Right atrium auricular region (tissue), 2 donors: ENCODE measurements at places on chromosomes 12 and 14.

GRCh38 chr12:41552588-41552987, 364.5 kb downstream of the PDZRN4 start:
- H3K27ac ChIP-seq = no peak overlapping the region
- no peaks in the 10 kb centered on the region for H3K4me1 ChIP-seq
- H3K36me3 ChIP-seq = no peaks in the 10 kb centered on the region
- no peak overlapping the region for H3K4me3 ChIP-seq

DNA sequence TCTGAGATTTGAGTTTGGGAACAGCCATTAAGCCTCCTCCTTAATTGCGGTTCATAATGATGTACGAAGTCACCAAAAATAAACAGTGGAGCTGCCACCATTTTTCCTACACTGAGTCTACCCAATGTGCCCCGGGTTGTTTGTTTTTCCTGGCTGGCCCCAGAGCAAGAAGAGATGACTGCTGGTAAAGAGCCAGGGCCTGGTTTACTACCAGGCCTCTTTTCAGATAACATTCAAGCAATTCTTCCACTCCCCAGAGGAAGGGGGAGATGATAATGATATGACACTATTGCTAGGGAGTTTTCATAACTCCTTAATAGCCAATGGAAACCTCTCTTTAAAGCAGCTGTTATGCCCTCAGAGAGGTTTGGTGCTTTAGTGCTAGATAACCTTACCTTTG, 42.3 kb downstream of the BRAP start:
- H3K27ac ChIP-seq = peak overlapping the region; percentile 13
- peaks cover 6% of the 10 kb centered on the region for H3K4me1 ChIP-seq
- DNase-seq = no peak
- H3K4me3 ChIP-seq = no peak overlapping the region

DNA sequence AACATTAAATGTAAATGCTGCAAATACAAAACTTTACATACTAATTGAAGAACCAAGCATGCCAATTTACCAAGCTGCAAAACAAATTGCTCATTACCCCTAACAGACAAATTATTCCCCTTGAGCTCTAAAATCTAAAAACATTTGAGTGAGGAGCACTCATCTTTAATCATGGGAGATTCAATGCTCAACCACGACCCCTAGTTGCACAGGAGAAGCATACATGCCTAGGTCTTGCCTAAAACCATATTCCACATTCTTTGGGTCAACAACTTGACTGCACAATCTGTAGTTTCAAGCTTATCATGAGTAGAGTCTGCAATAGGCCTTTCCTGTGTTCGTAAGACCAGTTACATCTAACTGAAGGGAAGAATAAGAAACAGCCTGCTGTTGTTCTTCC, 69.7 kb downstream of the MGAT4C start:
- no peak overlapping the region for H3K4me3 ChIP-seq
- no peaks in the 10 kb centered on the region for H3K36me3 ChIP-seq
- DNase-seq = no peak
- H3K27ac ChIP-seq = no peak overlapping the region

DNA sequence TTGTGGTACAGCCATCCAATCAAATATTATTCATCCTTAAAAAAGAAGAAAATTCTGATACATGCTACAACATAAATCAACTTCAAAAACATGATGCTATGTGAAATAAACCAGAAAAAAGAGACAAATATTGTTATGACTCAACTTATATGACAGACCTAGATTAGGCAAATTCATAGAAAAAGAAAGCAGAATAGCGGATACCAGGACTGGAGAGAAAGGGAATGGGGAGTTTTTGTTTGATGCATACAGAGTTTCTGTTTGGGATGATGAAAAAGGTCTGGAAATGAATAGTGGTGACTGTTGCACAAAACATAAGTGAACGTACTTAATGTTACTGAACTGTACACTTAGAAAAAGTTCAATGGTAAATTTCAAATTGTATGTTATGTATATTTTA, 82.3 kb downstream of the SPPL3 start:
- no peaks in the 10 kb centered on the region for H3K4me1 ChIP-seq
- DNase-seq = no peak
- no peak overlapping the region for H3K4me3 ChIP-seq
- no peaks in the 10 kb centered on the region for H3K36me3 ChIP-seq

- H3K36me3 ChIP-seq = no peaks in the 10 kb centered on the region
- no peak for DNase-seq
- no peak overlapping the region for H3K27ac ChIP-seq
Observed at GRCh38 chr12:7695237-7695560, 376 bp downstream of the GDF3 start.

DNA sequence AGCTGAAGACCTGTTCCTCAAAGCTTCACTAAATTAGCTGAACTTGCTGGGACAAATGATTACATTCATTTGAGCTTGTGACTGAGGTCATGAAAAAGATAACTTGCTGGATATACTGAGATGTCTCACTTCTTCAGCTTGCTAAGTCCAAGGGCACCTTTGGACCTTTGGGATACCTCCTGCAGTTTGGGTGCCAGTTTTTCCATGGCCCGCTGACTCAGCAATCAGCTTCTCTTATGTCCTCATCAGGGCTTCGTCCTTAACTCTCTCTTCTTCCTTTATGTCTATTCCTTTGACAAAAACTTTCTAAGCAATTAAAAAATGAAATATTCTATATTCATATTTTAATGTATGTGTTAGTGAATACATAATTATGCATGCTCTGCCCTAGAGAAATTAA, 45.6 kb downstream of the OVCH1 start:
- no peaks in the 10 kb centered on the region for H3K27me3 ChIP-seq
- no peaks in the 10 kb centered on the region for H3K36me3 ChIP-seq
- no peak for DNase-seq
- H3K27ac ChIP-seq = no peak overlapping the region

GRCh38 chr14:96493178-96493577, 9.0 kb upstream of the PAPOLA start:
- H3K4me1 ChIP-seq = no peaks in the 10 kb centered on the region
- H3K27me3 ChIP-seq = no peaks in the 10 kb centered on the region
- DNase-seq = no peak
- no peaks in the 10 kb centered on the region for H3K36me3 ChIP-seq
- no peak overlapping the region for H3K27ac ChIP-seq
- H3K4me3 ChIP-seq = no peak overlapping the region
